ENCODE measurements at places on chromosomes 13 and 19. TPM values are rescaled to one million over a fixed set of nuclear protein-coding genes. Genes with fewer than 3 reads are reported as not detected.

Gene GRIN3B
- not detected for total RNA-seq

DNA sequence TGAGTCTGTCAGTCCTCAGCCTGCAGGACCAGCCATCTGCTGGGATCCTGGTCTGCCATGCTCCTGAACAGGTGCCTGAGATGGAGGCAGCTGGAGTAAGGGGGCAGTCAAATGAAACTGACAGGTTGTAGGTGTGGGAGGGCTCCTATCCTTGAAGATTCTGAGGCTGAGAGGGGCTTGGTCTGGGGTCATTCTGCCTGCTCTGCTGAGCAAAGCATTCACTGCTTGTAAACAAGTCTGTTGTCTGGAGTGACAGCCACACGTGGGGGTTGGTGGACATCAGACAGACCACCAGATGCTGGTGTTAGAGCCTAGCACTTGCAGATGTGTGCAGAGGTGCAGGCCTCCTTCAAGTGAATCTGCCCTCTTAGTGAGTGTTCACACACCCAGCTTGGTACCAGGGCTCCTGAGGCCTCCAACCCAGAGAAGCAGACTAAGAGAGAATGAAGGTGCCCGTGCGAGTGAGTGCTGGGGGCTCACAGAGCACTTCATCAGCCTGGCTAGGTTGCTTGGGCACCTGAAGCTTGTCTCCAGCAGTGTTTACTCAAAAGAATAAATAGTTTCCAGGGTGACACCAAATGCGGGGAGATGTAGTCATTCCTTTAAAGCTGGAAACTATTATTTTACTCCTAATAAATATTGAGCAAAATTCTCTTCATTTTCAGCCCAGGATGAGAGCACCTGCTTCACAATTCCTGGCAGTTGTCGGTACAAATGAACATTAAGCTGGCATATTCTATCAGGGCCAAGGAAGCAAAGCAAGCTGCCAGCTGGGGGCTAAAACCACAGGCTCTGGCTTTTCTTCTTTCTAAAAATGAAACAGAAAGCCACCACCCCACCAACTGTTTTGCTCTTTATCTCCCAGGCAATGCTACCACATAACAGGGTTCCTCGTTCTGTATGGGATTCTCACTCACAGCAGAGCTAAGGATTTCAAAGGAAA is 82.3 kb downstream of the RNASEH2B start:
- H3K27me3 ChIP-seq, result no peaks in the 10 kb centered on the region
- peaks cover 7% of the 10 kb centered on the region for H3K4me1 ChIP-seq
- no peaks in the 10 kb centered on the region for H3K36me3 ChIP-seq
- peak overlapping the region; percentile 34 for H3K27ac ChIP-seq
- DNase-seq, result no peak
- no peak overlapping the region for H3K4me3 ChIP-seq

Gene KCTD4
- total RNA-seq, result not detected

- H3K4me3 ChIP-seq, result no peak overlapping the region
- no peaks in the 10 kb centered on the region for H3K4me1 ChIP-seq
Measured at GRCh38 chr13:65454403-65454802, 1775.7 kb downstream of the PCDH9 start.

All from esophagus muscularis mucosa (tissue), 4 donors.